Lung microvascular endothelial cell (primary cell): ENCODE measurements at places on chromosomes 4 and X. TPM values are rescaled to one million over a fixed set of nuclear protein-coding genes. Genes with fewer than 3 reads are reported as not detected.

DNA sequence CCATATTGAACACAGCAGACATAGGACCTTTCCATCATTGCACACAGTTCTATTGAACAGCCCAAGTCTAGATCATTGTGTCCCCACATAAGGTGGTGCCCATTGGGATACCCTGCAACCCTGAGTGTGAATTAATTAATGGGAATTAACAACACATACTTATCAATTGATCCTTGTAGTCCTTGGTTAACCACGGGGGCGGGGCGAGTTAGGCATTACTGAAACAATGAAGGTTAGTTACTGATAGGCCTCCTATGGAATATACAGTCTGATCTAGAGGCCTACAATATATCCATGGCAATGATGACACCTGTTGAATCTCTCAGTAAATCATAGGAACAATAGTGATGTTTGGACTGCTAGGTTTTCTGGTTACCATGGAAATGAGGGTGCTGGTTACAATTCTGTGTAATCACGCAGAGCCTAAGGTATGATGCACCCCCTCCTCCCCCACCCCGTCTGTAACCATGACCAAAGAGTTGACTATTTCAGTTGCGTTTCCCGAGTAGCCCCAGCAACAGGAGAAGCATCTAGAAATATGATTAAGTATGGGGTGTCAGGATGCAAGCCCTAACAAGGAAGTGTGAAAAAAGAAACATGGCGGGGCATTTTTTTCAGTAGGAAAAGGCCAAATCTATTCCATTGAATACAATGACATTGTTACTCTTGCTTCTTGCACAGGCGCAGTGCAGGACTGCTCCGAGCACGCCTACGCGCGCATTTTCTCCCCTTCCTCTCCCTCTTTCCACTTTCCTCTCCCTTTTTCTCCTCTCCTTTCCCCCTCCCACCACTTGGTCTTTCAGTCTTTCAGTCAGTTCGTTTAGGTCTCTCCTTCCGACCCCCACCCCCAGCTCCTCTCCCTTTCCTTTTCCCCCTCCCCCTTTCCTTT, 677 bp upstream of the NONO start:
- peak; percentile 56 for DNase-seq

DNA sequence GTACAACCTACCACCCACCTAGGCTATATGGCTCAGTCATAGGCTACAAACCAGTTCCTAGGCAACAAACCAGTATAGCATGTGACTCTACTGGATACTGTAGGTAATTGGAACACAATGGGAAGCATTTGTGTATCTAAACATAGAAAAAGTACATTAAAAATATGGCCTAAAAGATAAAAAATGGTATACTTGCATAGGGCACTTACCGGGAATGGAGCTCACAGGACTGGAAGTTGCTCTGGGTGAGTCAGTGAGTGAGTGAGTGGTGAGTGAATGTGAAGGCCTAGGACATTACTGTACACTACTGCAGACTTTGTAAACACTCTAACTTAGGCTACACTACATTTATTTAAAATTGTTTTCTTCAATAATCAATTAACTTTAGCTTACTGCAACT, 139.2 kb upstream of the RBPJ start:
- DNase-seq: no peak

DNA sequence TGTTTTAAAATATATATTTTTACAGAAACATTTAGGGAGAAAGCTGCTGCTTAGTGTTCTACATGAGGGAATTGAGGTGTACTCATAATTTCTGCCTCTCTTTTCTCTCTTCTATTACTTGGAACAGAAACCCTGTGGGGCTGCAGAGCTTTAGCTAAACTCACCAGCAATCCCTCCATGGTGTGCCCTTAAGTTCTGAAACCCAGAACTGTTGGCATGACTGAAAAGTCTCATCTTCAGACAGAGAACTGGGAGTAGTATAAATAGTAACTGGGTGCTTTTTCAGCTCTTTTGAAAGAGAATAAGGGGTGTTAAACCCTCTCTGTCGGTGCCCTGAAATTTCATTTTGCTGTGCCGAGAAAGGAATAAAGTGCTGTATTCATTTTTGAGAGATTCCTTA, 294.9 kb upstream of the BOD1L1 start:
- no peak for DNase-seq

- no peak for DNase-seq
Observed at GRCh38 chr4:76307660-76308014, 1.1 kb downstream of the STBD1 start.

GRCh38 chr4:71066737-71067716, 73.6 kb downstream of the DCK start:
- DNase-seq: no peak

- no peak for DNase-seq
Observed at GRCh38 chr4:8655411-8656184, 63.0 kb downstream of the CPZ start.

DNA sequence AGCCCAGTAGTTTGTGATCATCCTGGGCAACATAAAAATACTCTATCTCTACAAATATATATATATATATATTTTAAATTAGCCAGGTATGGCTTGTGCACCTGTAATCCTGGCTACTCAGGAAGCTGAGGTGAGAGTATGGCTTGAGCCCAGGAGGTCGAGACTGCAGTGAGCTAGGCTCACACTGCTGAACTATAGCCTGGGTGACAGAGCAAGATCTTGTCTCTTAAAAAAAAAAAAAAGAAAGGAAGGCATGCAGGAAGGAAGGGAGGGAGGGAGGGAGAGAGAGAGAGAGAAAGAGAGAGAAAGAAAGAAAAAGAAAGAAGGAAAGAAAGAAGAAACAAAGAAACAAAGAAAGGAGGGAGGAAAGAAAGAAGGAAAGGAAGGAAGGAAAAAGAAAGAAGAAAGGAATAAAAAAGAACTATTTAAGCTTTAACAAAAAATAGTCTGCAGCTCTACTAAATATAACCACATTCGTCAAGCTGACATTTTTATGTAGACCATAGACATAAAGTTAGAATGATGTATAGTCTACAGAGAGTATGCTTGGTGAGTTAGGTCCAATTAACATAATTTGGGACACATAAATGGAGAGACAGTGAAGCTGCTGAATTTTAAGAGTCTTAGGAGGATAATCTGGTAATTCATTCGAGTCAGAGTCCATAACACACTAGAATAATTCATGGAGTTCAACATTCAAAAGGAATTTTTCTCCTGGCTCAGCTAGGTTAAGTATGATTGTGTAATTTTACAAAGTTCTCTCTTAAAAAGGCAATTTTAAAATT, 111.9 kb downstream of the GLRA3 start:
- DNase-seq: no peak

GRCh38 chr4:119833611-119834010, 205.0 kb upstream of the PDE5A start:
- DNase-seq: peak; percentile 1

DNA sequence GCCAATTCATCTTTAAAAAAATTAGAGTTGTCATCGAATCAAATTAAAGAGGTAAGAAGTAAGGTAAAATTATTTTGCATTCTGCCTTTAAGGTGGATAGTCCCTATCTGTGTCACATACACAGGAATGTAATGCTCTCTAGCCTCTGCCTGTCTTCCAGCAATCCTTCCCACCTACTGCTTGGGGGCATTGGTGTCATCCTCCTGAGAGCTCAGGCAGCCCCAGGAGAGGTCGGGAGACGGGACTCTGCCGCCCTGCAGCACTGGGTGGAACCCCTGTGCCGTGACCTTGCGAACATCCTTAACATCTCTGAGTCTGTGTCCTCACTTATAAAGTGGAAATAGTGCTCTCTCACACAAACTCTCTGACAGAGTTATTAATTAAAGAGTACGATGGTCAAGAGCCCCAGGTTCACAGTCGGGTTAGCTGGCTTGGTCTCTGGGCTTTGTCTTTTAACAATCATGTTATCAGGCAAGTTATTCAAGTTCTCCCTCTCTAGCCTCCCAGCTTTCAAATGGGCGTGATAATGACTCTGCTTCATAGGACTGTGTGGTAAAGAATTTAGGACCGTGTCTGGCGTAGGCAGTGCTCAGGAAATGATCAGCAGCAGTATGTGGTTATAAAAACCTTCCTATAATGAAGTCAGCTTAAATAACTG, 10.2 kb downstream of the TLR3 start:
- no peak for DNase-seq

- DNase-seq: no peak
Observed at GRCh38 chr4:123651066-123651465, 254.5 kb downstream of the SPRY1 start.

GRCh38 chrX:97806238-97806637, 922.5 kb downstream of the RPA4 start:
- no peak for DNase-seq

GRCh38 chr4:151690876-151691275, 69.9 kb downstream of the GATB start:
- DNase-seq: no peak

DNA sequence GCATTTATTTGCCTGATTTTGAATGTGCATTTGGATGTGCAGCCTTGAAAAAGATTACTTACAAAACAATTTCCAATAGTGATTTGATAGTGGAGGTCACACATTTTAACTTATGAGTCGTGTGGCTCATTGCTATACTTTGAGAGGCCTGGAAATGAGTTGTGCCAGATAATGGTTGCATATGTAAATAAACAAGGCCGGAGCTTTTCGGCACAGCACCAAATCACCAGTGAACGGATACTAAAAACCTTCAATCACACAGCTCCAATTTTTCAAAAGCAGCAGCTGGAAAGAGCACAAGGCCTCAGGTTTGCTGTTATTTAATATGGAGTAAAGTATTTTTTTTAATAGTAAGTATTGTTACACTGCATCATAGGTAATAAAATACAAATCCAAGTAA, 57.2 kb downstream of the NPY5R start:
- no peak for DNase-seq

Gene MAGIX
- 0.60 and 0.65 TPM in 2 replicates for total RNA-seq

Gene CORIN
- under 0.01 TPM in 2 replicates for total RNA-seq

Gene OPRPN
- not detected in 2 replicates for total RNA-seq

Gene CCNB3
- total RNA-seq: 0.22 and 0.40 TPM in 2 replicates

Gene TNMD
- total RNA-seq: not detected in 2 replicates

Gene TMSB15B
- total RNA-seq: 3.1 and 3.6 TPM in 2 replicates

Gene PIR
- total RNA-seq: 86.1 and 93.8 TPM in 2 replicates
